Stimulated activated CD8-positive, alpha-beta memory T cell treated with anti-CD3 and anti-CD28 coated beads, Interleukin-7, amount 100 ng/mL, for 24 hours (primary cell): ENCODE measurements at places on chromosomes 16 and 17.

DNA sequence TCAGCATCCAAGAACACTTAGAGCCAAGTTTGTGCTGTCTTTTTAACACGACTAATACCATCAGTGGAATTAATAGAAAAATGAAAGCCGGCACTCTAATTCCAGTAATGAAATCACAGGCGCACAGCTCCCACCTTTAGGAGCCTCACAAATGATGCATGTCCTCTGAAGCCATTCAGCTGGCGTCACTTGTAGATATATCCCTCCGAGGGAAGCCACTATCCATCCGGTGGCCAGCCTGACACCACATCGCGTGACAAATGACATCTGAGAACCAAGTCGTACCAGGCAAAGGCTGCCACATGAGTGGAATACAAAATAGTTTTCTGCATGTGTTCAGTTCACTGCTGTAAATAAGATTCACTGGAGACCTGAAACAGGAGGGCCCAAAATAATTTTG, 205.6 kb downstream of the GRIN2A start:
- DNase-seq: no peak

DNA sequence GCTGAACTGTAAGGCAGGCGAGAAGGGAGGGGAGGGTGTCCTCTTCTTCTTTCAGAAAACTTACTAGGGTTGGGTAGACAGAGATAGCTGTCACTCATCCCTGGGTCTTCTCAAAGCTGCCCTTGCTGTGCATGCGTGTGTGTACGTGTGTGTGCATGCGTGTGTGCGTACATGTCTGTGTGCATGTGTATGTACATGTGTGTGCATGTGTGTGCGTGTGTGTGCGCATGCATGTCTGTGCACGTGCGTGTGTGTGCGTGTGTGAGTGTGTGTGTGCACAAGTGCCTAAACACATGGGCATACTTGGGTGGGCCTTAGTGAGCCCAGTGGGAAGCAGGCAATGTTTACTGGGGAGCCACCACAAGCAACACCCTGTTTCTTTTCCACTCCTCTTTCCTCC, 154.8 kb upstream of the TNRC6C start:
- DNase-seq: no peak

GRCh38 chr17:31394544-31394943, 3.1 kb downstream of the RAB11FIP4 start:
- peak; percentile 14 for DNase-seq

DNA sequence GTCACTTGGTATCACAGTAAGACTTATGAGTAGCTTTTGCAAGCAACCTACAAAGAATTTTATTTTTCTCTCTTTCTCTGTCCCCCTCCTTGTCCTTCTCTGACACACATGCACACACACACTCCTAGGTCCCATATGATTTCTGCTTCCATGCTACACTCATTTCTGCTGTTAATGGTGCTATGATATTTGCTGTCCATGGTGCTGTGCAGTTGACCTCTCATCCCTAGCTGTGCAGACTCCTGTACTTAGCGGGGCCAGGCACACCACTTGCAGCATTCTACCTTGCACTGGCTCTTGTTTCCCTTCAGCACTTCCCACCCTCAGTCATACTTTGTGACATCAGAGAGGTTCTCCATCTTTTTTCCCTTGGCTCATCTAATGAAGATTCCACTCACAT, 158.9 kb upstream of the CNTNAP4 start:
- DNase-seq: no peak

GRCh38 chr17:55421179-55421934, at the start of gene MMD:
Gene MMD (minus strand): TSS chr17:55421835. CDS start chr17:55421695, 140 bp downstream.
- no peak for DNase-seq

DNA sequence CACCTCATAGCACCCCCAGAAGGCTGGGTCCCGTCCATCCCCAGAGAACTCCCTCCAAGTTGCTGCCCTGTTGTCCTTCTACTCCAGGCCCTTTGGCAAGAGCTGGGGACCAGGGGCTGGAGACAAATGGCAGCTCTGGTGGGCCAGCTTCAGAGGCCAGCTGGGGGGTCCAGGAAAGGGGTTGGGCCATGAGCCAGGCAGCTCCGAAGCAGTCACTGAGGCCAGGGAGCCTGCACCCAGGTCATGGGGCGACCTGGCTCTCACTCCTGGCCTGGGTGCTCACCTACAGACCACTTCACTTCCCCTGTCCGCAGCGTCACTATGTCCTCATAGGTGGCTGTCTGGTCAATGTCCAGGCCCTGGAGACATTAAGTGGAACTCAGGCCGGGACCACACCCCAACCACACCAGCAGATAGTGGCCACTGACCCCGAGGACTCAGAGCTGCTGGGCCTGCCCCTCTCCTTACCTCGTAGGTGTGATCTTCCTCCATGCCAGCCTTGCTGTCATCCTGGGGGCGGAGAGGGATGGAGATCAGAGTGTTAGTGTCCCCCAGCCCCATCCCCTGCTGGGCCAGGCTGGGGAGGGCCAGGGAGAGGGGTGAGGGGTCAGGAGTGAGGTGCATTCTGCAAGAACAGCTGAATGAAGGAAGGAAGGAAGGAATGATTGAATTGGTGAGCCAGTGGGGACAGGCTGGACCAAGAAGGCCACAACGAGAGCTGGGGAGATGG, 3.0 kb downstream of the CD79B start:
- DNase-seq: no peak

- DNase-seq: no peak
Observed at GRCh38 chr17:82463925-82464566, 5.5 kb downstream of the NARF start.

DNA sequence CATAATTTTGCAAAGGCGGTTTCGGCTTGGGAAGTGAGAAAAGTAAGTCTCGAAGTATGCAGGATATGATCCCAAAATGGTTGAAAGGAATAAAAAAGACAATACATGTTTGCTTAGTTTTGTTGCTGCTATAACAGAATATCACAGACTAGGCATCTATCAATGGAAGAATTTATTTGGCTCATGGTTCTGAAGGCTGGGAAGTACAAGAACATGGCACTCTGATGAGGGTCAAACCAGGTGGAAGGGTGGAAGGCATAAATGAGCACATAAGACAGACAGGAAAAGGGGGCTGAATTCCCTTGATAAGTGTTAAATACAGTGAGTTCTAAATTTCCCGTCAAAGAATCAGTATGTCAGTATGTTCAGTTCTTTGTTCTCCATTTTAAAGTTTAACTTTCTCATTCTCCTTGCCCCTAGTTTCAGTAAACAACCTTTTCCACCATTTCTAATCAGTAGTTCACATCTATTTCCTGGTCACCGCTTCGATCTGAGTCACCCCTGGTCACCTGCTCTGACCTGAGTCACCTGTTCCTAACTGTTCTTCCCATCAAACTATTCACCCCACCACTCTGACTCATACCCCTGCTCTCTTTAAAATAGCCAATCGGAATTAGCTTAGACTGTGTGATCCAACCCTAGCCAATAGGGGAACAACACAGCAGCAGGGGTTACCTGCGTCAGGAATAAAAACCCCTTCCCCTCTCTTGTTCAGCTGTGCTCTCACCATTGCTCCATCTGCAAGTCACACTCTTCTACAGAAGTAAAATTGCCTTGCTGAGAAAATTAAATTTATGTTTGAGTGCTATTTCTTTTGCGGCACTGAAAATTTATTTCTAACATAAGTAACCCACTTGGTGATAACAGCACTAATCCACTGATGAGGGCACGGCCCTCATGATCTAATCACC, 240.8 kb downstream of the STX8 start:
- DNase-seq: no peak

DNA sequence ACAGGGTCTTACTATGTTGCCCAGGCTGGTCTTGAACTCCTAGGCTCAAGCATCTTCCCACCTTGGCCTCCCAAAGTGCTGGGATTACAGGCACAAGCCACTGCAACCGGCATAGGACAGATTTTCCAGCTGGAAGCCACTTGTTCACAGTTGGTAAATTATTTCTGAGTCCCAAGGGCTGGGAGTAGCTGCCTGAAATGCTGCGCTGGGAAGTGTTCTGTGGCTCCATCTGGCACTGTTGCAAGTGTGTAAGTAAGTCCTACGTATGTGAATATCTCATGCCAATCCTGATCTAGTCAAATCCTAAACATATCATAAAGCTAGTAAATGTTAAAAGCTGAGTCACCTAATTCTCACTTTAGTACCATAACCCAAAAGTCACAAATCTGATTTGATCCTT, 48.1 kb downstream of the YWHAE start:
- DNase-seq: no peak

DNA sequence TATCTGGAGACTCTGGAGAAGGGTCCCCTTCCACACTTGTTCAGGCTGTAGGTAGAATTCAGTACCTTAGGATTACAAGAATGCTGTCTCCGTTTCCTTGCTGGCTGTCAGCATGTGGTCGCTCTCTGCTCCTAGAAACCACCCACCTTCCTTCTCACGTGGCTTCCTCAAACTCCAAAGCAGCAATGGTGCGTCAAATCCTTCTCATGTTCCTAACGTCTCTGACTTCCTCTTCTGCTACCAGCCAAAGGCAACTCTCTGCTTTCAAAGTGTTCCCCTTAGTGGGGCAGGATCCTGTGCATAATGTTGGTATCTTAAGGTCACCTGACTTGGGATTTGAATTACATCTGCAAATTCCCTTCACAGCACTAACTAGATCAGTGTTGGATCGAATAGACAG, 30.9 kb upstream of the DYNLRB2 start:
- no peak for DNase-seq
